ENCODE measurements at places on chromosomes 6 and 20.

DNA sequence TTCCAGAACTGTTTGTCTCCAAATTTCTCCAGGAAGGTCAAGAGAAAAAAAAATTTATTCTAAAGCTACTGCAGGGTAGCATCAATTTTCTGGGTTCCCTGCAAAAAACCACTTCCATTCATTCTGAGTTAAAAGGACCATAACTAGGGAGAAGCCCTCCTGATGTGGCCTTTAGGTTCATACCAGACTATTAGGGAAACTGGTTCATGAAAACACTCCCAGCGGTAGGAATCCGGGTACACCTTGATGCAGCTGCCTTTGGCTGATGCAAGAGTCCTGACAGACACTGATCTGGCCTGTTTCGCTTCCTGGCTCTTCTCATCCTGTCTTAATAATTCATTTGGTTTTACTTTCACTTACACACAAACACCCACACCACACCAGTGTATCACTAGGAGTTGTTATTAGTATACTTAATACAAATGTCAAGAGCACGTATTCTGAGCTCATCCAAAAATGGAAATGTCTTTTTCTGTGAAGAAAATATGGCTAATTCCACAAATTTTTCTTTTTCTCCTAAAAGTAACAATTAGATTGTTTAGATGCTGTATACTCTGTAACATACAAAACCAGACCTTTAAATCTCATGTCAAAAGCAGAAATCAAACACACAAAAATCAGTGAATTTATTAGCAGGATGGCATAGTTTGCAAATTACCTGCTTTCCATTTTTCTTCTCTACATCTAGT is 38.4 kb upstream of the ARHGAP18 start:
- DNase-seq: peak; percentile 45

- DNase-seq: no peak
Observed at GRCh38 chr6:34063651-34064050, 82.2 kb downstream of the GRM4 start.

GRCh38 chr6:168345896-168346754 is 26.5 kb upstream of the DACT2 start:
- no peak for DNase-seq

- DNase-seq: no peak
Observed at GRCh38 chr6:11129908-11130565, 18.5 kb upstream of the ERVFRD-1 start.

- DNase-seq: no peak
Observed at GRCh38 chr6:158564243-158565121, 4.6 kb downstream of the TMEM181 start.

GRCh38 chr20:137668-138490 is 4.5 kb upstream of the DEFB126 start:
- DNase-seq: no peak

DNA sequence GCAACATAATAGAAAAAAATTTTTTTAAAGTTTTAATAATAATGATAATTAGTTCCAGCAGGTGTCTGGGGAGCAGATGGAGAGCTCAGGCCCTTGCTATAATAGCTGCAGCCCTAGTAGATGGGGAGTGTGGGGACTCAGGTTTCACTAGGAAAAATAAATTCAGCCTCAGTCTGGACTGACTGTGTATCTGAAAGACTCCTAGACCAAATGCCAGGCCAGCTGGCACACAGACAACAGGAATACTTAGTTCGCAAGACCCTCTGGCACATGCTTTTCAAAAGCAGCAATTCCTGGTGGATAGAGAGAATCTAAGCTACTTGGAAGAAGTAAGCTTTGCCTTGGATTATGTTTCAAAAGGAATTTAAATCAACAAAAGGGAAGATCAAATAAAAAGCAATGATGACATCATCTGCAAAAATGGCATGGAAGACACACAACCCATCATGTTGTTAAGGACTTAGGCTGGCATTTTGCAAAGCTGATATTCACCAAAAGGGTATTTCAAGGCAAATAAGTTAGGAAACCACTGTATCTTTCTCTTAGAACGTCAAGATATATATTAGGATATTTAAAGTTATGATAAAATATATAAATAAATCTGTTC is 107.8 kb downstream of the RNGTT start:
- DNase-seq: peak; percentile 54

- DNase-seq: no peak
Observed at GRCh38 chr6:29079203-29079602, 7.9 kb downstream of the OR2B3 start.

DNA sequence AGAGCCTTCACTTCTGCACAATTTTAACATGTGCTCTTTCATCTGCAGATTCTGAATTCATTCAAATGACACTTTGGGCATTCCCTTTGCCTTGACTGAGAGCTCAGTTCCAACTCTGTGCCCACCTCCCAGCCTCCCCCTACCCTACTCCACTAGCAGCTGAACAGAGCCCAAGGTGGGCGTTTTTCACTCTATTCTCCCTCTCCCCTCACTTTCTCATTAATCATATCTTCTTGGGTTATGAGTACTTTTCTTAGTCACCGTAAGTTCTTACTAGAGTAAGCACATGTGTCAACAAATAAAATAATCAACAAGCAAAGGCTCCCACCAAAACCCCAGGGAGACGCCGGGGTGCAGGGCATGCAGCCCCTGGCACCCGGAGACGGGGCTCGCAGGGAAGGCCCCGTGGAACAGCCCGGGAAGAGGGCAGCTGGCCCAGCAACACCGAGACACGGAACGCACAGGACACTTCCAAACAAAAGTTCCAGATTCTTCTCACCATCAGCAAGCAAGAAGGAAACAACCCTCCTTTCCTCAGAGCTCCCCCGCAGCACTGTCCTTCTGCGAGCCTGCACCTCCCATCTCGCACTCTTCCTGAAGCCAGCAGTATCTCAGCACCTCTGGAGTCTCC is 34.1 kb downstream of the TAF4 start:
- DNase-seq: no peak

- no peak for DNase-seq
Observed at GRCh38 chr6:140045116-140045515, 670.7 kb upstream of the CITED2 start.

DNA sequence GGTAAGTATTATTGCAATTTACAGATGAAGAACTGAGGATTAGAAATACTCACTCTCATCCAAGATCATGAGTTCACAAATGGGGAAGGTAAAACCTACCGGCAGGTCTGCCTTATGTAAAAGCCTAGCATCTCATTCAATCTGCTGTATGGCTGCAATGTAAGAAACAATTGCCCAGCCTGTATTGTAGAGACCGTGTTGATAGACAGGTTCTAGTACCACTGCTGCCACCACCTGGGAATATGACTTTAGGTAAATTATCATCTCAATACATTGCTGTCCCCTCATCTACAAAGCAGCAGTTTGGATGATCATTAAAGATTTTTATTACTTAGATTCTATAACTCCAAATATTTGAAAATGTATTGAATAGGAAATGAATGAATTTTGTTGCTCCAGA is 23.3 kb upstream of the ARHGAP18 start:
- no peak for DNase-seq

DNA sequence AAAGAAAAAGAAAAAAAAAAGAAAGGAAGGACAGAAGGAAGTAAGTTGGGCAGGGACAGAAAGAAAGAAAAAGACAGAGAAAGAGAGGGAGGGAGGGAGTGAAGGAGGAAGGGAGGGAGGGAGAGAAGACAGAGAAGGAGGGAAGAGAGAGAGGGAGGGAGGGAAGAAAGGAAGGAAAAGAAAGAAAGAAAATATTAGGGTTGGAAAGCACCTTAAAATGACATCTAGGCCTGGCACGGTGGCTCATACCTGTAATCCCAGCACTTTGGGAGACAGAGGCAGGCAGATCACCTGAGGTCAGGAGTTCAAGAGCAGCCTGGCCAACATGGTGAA is 33.2 kb downstream of the FASTKD5 start:
- DNase-seq: no peak

DNA sequence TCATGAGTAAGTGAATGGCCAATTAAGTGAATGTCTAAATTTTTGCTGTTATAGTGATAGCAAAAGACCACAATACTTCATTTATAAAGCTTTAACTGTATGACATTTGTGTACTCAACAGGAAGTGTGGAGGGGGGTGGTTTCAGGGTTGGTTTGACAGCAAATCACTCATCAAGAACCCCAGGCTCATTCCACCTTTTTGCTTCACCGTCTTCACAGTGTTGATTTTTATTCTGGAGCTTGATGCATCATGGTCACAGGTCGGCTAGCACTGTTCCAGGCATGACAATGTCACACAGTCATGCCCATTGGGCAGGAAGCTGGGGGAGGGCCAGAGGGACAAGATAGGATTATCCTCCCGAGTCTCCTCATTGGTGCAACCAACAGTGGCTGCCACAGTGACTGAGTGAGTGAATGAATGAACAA is 75.0 kb downstream of the MDGA1 start:
- DNase-seq: no peak

- DNase-seq: no peak
Observed at GRCh38 chr6:144745439-144745838, 460.3 kb downstream of the UTRN start.

DNA sequence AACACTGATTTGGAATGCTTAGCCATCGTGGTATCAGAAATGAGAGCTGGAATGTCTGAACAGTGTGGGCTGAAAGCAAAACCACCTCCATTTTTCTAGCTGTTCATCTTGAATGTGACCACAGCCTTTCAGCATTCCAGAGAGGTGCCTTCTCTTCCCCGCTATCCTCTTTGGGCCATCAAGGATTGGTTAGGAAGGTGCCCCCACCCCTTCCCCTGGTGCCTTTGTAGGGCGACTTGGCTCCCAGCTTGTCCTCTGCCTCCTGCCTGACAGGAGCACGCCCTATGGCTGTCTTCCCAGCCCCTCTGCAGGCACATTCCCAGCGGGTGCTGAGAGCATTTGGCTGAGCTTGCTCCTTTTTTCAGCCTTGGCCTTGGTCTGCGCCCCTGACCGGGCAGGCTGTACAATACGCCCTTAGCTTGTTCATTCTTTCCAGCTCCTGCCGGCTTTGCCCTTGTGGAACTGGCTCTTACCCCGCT is 97.5 kb downstream of the ARMC2 start:
- DNase-seq: peak; percentile 91

- no peak for DNase-seq
Observed at GRCh38 chr6:37338745-37339255, 15.0 kb upstream of the RNF8 start.

GRCh38 chr6:105622226-105622625 is 219.3 kb upstream of the PREP start:
- DNase-seq: no peak

Data from MG63 (cell line).